Endothelial cell (in vitro differentiated cells): ENCODE measurements at places on chromosomes 2 and 18. TPM values are rescaled to one million over a fixed set of nuclear protein-coding genes. Genes with fewer than 3 reads are reported as not detected.

DNA sequence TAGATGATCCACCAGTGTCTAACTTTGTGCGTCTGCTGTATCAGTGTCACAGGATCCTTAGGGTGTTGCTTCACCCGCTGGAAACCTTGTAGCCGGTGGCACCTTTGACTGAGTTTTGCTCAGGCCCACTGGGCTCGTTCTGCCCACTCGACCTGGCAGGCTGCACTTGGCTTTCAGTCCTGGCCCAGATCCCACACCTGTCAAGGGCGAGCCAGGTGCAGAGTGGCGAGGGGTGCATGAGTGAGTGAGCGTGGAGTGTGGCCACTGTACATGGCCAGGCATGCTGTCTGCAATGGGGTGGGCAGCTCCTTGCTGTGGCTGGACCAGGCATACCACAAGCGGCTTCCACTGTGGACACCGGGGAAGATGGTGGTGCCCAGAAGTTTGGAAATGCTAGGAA lies 179.0 kb downstream of the FAM210A start:
- peaks cover 4% of the 10 kb centered on the region for H3K4me1 ChIP-seq
- H3K4me3 ChIP-seq, result no peak overlapping the region
- DNase-seq, result no peak
- peaks cover 3% of the 10 kb centered on the region for H3K36me3 ChIP-seq

Gene SCN1A
- 0.33 TPM for total RNA-seq

DNA sequence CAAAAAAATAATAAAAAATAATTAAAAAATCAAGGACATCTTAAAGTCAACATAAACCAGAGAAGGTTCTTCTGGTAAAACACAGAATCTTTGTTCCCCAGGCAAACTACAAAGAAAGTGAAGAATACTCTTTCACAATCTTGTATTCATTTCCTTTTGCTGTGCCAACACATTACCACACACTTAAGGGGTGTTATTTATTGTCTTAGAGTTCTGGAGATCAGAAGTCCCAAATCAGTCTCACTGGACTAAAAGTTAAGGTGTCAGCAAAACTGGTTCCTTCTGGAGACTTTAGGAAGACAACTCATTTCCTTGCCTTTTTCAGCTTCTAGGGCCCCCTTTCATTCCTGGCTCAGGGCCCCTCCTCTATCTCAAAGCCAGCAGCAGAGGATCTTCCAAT lies 12.2 kb upstream of the CAB39 start:
- H3K27me3 ChIP-seq, result no peaks in the 10 kb centered on the region
- no peak overlapping the region for H3K4me3 ChIP-seq
- no peak overlapping the region for H3K27ac ChIP-seq
- H3K4me1 ChIP-seq, result no peaks in the 10 kb centered on the region
- no peak for DNase-seq
- H3K36me3 ChIP-seq, result no peaks in the 10 kb centered on the region

Gene MOGAT1
- 0.26 TPM for total RNA-seq

DNA sequence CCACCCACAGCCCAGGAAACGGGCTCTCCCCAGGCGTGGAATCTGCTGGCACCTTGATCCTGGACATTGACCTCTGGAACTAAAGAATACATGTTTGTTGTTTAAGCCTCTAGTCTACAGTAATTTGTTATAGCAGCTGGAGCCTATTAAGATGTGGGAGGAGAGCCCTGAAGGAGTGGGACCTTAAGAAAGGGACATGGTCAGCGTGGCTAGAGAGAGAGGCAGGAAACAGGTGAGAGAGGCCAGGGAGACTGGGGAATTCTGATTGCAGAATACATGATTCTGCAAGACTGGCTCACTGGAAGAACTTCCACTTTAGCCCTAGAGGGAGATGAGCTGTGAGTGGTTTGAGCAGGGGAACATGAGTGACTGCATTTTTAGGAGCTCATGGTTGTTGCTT lies 83.2 kb downstream of the CD8B2 start:
- peaks cover 8% of the 10 kb centered on the region for H3K4me1 ChIP-seq
- DNase-seq, result no peak
- H3K4me3 ChIP-seq, result no peak overlapping the region
- H3K36me3 ChIP-seq, result peaks cover 4% of the 10 kb centered on the region
- H3K27me3 ChIP-seq, result peaks cover 11% of the 10 kb centered on the region
- no peak overlapping the region for H3K27ac ChIP-seq

Gene SLC5A7
- not detected for total RNA-seq

Gene CERKL
- total RNA-seq, result 0.08 TPM

Gene NT5C1B
- not detected for total RNA-seq

DNA sequence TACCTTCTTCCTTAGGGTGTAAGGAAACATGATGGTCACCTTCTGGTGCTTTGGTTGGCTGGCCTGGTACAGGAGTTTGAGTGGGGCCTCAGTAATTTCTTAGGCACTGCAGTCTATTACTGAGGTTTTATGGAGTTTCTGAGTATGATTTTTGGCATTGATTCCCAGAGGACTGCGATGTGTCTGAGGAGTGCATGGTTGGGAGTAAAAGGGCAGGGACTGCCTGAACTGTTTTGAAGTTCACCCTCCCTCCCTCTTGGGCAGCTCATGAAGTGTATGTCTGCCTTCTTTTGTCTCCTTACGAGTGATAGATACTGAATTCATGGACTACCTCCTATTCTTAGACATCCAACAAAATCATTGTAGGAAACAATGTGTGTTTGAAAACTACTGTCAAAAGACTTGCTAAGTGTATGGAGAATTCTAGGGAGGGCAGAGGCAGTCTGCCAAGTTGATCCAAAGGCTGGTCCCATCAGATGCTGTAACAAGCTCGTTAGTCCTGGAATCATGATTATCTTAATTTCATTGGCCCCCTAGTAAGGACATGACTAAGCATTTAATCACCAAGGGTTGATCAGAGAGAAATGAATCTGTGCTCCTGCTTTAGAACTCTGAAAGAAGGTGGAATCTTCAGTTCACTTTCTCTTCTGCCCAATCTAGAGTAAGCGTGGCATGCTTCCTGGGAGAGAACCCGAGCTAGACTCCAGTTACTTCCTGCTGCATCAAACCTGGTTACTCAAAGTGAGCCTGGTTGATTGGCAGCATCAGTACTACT lies 26.5 kb downstream of the LYPD6B start:
- no peak for DNase-seq
- H3K4me3 ChIP-seq, result no peak overlapping the region
- H3K27ac ChIP-seq, result no peak overlapping the region
- no peaks in the 10 kb centered on the region for H3K36me3 ChIP-seq
- no peaks in the 10 kb centered on the region for H3K27me3 ChIP-seq

DNA sequence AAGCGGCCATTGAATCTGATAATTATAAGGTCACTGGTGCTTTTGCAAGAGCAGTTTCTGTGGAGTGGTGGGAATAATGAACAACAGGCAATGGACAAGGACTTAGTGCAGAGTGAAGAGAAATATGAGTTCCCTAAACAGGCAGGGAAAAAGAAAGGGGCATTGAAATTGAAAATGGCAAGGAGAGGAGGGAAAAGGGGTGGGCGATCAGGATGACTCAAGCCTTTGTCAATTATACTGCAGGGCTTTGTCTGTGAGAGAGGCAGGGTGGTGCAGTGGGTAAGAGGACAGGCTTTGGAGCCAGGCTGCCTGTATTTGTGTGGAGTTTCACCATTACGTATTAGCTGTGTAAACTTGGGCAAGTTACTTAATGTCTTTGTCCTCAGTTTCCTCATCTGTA lies 29.5 kb upstream of the PAIP2B start:
- no peak for DNase-seq
- no peaks in the 10 kb centered on the region for H3K27me3 ChIP-seq
- H3K27ac ChIP-seq, result no peak overlapping the region

DNA sequence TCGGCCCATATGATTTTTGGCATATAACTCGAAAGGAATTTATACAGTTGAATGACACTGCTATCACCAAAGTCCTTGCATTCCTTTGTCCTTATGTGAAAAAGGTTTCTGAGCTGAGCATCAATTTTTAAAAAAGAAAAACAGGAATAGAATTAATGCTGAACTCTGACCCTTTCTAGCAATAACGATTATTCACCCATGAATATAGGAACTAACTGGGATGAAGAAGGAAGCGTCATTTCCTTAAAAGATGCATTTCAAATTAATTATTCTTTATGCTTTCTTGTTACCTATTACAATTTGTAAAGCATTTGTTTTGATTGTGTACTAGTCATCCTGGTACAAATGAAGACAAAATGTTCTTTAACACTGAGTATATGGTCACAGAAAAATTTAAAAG lies 19.3 kb downstream of the TMEM247 start:
- peaks cover 7% of the 10 kb centered on the region for H3K27me3 ChIP-seq
- no peak for DNase-seq
- H3K4me1 ChIP-seq, result peaks cover 6% of the 10 kb centered on the region
- no peaks in the 10 kb centered on the region for H3K36me3 ChIP-seq
- H3K4me3 ChIP-seq, result no peak overlapping the region

GRCh38 chr2:129164220-129164949 lies 815.1 kb upstream of the RAB6C start:
- DNase-seq, result no peak
- H3K36me3 ChIP-seq, result no peaks in the 10 kb centered on the region
- no peak overlapping the region for H3K4me3 ChIP-seq
- H3K27me3 ChIP-seq, result no peaks in the 10 kb centered on the region
- peaks cover 7% of the 10 kb centered on the region for H3K4me1 ChIP-seq

GRCh38 chr2:112811276-112811831 lies 25.2 kb downstream of the IL1B start:
- peaks cover 43% of the 10 kb centered on the region for H3K4me1 ChIP-seq
- no peak overlapping the region for H3K4me3 ChIP-seq
- peak overlapping the region; percentile 95 for H3K27ac ChIP-seq
- H3K36me3 ChIP-seq, result no peaks in the 10 kb centered on the region

GRCh38 chr2:181252262-181253148 lies 204.7 kb upstream of the ITGA4 start:
- no peaks in the 10 kb centered on the region for H3K27me3 ChIP-seq
- no peaks in the 10 kb centered on the region for H3K4me1 ChIP-seq
- H3K27ac ChIP-seq, result no peak overlapping the region
- no peak for DNase-seq

Gene NR4A2
- 3.9 TPM for total RNA-seq

Gene LYPD6B
- total RNA-seq, result 4.8 TPM

Gene CAD
- 49.4 TPM for total RNA-seq

Gene RAB17
- total RNA-seq, result 1.5 TPM

GRCh38 chr18:11495441-11495840 lies 114.0 kb upstream of the SLC35G4 start:
- peaks cover 3% of the 10 kb centered on the region for H3K4me1 ChIP-seq
- H3K4me3 ChIP-seq, result no peak overlapping the region
- no peak for DNase-seq
- H3K27me3 ChIP-seq, result no peaks in the 10 kb centered on the region
- no peak overlapping the region for H3K27ac ChIP-seq
- H3K36me3 ChIP-seq, result no peaks in the 10 kb centered on the region

Gene ABCG8
- not detected for total RNA-seq

DNA sequence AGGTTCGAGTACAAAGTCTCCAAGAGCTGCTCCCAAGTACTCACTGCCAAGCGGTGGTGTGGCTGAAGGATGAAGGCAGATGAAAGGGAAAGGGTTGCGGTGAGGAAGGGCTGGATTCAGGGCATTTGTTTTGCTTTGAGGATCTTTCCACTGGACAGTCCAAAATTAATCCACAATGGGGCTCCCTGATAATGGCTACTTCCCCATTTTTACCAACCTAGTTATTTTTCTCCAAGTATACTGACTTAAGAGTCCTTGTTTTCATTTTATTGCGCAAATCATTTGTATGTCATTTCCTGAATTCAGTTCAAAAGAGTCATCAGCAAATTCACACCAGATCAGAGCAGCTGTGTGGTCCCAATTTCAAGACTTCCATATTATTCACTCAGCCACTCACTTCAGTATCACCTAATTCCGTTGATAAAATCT lies 464 bp upstream of the SESTD1 start:
- no peak for DNase-seq
- peak overlapping the region; percentile 95 for H3K4me3 ChIP-seq
- H3K27ac ChIP-seq, result peak overlapping the region; percentile 85

Gene ZBTB7C
- 0.67 TPM for total RNA-seq

DNA sequence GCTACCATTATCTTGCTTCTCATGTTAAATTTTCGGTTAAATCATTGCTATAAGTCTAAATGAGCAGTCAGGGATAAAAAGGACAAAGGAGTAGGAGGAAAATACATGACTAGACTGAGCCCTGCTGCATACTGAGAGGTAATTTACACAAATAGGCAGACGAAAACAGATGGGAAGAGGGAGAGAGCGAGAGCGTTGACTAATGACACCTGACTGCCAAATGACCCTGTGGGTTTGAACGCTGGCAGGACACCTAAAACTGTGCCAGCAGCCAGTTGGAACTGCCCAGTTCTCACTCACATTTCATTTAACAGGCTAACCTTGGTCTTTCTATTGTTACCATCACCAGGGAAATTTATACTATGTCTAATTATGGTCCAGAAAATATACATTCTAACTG lies 978.2 kb downstream of the CPS1 start:
- H3K4me1 ChIP-seq, result no peaks in the 10 kb centered on the region
- H3K27me3 ChIP-seq, result no peaks in the 10 kb centered on the region
- H3K36me3 ChIP-seq, result no peaks in the 10 kb centered on the region
- no peak overlapping the region for H3K27ac ChIP-seq
- H3K4me3 ChIP-seq, result no peak overlapping the region

DNA sequence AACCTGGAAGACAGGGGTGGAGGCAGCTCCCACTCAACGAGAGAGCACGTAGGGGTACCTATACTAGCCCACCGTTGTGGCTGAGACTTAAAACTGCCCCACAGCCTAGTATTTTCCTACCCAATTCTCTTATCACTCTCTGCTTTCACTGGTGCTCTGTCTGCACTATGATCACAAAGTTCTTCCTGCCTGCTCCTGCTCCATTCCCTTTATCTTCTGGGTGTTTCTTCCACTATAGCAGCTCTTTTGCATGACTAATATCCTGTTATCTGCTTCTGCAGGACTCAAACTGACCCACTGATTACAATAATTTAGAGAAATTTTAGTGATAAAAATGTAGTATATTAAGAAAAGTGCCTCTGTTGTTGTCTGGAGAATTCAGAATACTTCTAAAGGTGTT lies 184.8 kb downstream of the LRP1B start:
- no peaks in the 10 kb centered on the region for H3K27me3 ChIP-seq
- DNase-seq, result no peak
- H3K36me3 ChIP-seq, result no peaks in the 10 kb centered on the region
- H3K4me1 ChIP-seq, result peaks cover 3% of the 10 kb centered on the region
- H3K27ac ChIP-seq, result no peak overlapping the region
- no peak overlapping the region for H3K4me3 ChIP-seq

- H3K36me3 ChIP-seq, result no peaks in the 10 kb centered on the region
- no peak overlapping the region for H3K27ac ChIP-seq
- H3K4me1 ChIP-seq, result no peaks in the 10 kb centered on the region
- no peaks in the 10 kb centered on the region for H3K27me3 ChIP-seq
- peak; percentile 28 for DNase-seq
These were observed 347.5 kb downstream of the METTL4 start for GRCh38 chr18:2223849-2224248.
